A673 (cell line): ENCODE measurements at places on chromosomes 13 and 19. TPM values are rescaled to one million over a fixed set of nuclear protein-coding genes. Genes with fewer than 3 reads are reported as not detected.

GRCh38 chr13:48624858-48625257 lies 28.9 kb upstream of the CYSLTR2 start:
- DNase-seq: no peak

DNA sequence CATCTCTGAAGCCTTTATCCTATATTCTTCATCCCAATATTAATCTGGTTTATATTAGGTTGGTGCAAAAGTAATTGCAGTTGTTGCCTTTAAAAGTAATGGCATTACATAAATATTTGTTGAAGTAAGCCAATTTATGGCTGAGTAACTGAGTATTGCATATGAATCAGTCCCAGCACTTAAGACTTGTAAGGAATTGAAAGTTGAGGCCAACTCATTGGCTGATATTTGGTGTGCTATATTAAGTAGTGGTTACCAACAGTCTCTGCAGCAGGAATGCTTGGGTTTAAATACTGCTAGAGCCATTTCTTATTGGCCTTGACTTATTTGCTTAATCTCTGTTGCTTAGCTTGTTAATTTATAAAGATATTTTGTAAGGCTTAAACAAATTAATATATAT lies 460.7 kb downstream of the GPC6 start:
- no peak for DNase-seq

GRCh38 chr19:29515706-29516357 lies 10.0 kb upstream of the VSTM2B start:
- no peak for DNase-seq

GRCh38 chr13:104270731-104271130 lies 1204.5 kb upstream of the SLC10A2 start:
- peak; percentile 1 for DNase-seq

GRCh38 chr19:29514525-29515232 lies 11.1 kb upstream of the VSTM2B start:
- no peak for DNase-seq

GRCh38 chr19:17107546-17108452 lies 32.2 kb downstream of the MYO9B start:
- peak; percentile 86 for DNase-seq

- DNase-seq: no peak
Observed at GRCh38 chr13:21243045-21243897, 66.8 kb downstream of the MRPL57 start.

DNA sequence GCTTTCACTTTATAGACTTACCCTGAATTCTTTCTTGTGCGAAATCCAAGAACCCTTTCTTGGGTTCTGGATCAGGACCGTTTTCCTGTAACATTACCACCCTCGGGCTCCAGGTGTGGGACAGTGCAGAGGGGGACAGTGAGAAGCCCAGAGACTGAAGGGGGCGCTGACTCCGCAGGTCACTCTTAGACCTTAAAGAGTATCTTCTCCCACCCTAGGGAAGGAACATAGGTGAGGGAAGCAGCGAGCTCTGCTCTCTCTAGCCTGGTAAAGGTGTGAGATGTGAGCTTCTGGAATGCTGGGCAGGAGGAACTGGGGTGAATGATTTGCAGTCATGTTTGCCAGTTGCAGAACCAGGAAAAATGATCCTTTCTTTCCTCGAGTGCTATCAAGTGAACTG lies 80.8 kb upstream of the ZNF507 start:
- no peak for DNase-seq

- DNase-seq: no peak
Observed at GRCh38 chr13:25691654-25692053, 319.9 kb downstream of the ATP8A2 start.

DNA sequence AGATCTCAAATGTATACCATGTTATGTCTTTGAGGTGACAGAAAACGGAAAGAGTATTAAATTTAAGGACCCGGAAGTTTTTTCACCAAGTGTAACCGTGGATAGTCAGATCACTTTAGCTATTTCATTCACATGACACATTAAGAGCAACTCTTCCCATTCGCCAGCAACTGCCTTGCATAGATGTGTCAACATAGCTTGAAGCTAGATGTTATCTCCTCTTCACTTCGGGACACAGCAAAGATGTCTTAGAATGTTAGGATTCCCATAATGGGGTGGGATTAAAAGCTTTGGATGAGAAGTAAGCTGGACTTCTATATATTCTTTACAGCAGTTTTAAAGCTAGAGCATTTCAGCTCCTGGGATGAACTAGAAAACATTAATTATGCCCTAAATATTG lies 1135.9 kb upstream of the PCDH20 start:
- DNase-seq: no peak

DNA sequence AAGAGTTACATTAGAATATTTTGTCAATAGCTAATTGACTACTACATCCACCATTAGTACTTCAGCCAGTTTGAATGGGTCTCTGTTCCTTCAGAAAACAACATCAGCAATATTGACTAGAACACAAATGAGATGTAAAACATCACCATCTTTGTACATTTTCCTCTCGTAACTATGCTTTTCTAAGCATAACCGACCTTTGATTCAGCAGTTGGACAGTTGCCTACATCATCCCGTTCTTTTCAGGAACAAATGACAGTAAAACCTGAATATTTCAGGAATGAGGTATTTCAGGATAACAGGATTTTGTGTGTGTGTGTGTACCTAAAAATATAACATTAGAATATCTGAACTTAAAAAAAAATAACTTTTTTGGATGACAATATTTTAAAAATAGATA lies 60.9 kb downstream of the STARD13 start:
- no peak for DNase-seq

- no peak for DNase-seq
Observed at GRCh38 chr13:105035092-105035491, 1500.4 kb downstream of the EFNB2 start.

- DNase-seq: peak; percentile 59
Observed at GRCh38 chr13:45674908-45675307, 27.2 kb upstream of the CBY2 start.

DNA sequence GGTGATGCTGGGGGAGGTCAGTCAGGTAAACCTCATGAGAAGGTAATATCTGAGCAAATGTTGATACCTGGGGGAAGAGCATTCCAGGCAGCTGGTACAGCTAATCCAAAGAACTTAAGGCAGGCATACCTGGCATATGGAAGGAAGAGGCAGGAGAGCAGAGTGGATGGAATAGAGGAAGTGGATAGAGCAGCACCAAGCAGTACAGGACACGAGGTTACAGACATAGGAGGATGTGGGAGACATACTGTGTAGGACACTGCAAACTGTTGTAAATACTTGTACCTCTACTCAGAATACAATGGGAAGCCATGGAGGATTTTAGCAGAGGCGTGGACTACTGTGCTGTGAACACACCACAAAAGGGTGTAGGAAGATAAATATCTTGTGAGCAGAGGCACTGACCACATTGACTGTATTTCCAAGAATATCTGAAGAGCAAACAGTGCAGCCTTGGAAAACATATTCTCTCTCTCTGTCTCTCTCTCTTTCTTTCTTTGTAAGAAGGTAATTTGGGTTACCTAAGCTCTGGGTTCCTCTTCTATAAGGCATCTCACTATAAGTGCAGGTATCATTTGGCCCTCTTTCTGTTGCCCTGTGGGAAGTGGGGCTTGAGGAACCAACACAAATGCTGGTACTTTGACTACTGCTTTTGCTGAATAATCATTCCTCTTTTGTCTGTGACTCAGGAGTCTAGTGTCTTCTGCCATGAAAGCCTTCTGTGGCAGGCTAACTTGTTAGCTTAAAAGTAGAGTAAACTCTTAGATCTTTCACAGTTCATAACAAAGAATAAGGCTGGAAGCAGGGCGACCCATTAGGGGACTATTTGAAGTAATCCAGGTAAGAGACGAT lies 238.0 kb downstream of the VWA8 start:
- no peak for DNase-seq

DNA sequence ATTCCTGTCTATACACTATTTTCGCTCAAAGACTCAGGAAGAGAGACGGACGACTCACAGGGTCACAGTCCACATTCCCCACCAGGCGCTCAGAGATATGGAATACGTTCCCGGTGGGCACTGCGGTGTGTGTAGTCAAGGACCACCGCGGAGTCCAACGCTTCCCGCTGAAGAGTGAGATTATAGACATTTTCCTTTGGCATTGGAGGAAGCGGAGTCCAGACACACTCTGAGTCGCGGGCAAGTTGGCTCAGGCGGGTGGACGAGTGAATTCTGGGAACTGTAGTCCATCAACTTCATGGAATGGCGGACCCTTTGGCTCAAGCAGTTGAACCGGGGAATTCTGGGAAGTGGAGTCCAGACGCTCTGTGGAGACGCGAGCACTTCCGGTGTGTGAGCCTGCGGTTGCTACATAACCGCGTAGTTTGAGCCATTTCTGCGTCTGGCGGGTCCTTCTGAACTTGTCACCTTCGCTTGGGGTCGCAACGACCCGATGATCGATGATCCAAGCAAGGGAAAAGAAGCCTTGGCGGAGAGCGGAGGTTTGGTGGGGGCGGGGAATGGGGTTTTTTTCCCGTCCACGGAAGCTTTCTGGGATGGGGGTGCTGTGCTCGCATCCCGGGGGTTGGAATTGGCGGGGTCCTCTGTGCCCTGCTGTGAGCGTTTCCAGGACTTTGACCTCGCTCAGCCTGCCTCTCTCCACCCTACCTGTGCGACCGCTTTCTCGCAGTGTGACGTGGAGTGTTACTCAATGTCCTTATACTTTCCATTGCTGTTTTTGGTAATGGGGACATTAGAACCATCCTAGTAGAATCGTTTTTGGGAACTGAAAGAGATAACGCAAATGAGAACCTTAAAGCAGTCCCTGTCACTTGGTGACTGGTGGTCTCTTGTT lies at the start of gene ZNF230:
TSS of gene ZNF230 (plus strand) at position 392 of the 895 bp plus-strand sequence. CDS start 4,122 bp downstream, outside the sequence.
- DNase-seq: peak; percentile 98

The ZNF560 gene
- total RNA-seq: 5.7 and 8.0 TPM in 2 replicates

The KIR2DL3 gene
- not detected in 2 replicates for total RNA-seq

The LILRA1 gene
- not detected in 2 replicates for total RNA-seq

The KLK4 gene
- not detected in 2 replicates for total RNA-seq

The IQCN gene
- 10.2 and 12.0 TPM in 2 replicates for total RNA-seq

The SIGLEC5 gene
- not detected in 2 replicates for total RNA-seq

The FFAR3 gene
- total RNA-seq: 0.15 TPM in 1 of 2 replicates, not detected in the other
